ENCODE measurements at places on chromosomes 13 and 19. TPM values are rescaled to one million over a fixed set of nuclear protein-coding genes. Genes with fewer than 3 reads are reported as not detected.

DNA sequence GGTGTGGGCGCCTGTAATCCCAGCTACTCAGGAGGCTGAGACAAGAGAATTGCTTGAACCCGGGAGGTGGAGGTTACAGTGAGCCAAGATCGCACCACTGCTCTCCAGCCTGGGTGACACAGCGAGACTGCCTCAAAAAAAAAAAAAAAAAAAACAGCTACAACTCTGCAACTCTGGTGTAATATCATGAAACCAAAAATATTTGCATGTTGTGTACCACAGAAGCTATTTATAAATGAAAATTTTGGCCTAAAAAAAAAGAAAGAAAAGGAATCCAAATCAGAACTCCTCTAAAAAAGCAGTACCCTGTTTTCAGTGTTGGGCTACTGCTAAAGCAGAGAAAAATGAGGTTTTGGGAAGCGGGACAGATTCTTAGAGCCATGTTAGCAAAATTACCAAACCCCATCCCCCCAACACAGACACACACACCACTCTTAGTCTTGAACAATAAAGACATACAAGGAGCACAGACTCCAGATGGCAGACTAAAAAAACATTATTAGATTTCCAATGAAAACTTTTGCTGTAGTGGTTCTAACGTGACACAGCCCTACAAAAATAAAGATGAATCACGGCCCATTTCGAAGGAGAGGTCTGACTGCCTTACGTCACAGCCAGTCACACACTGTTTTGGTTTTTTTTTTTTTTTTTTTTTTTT, 51.5 kb downstream of the INSR start:
- DNase-seq: no peak

Gene OR10H5
- total RNA-seq: not detected

DNA sequence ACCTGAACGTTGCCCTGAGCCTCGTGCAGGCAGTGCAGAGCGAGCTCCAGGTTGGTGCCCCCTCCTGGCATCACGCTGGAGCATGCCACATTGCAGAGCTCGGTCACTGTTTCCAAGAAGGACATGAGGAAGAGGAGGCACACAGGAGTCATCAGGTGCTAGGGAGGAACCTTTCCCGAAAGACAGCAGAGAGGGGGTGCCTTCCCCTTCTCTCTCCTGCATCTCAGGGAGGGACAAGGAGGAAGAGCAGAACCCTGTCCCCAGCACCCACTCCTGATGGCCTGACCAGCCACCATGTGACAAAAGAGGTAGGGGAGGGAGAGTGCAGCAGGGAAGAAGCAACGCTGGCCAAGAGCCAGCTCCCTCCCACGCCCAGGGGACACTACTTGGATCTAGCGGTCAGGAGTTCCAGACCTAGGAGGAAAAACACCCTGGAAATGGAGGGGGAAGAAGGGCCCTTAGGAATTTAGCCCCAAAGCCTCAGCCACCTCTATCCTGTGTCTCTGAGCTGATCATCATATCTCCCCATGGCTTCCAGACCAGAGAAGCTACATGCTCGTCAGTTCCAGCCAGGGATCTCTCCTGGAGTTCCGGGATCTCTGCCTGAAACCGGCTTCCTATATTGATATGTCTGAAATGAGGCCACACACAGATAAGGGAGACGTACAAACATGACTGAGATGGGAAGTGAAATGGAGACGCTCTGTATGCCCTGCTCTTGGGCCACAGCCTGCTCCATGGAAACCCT, 17.0 kb upstream of the NAPA start:
- no peak for DNase-seq

Gene SIGLEC10
- total RNA-seq: 50.3 TPM

GRCh38 chr13:30659980-30660379, 42.3 kb downstream of the USPL1 start:
- no peak for DNase-seq

DNA sequence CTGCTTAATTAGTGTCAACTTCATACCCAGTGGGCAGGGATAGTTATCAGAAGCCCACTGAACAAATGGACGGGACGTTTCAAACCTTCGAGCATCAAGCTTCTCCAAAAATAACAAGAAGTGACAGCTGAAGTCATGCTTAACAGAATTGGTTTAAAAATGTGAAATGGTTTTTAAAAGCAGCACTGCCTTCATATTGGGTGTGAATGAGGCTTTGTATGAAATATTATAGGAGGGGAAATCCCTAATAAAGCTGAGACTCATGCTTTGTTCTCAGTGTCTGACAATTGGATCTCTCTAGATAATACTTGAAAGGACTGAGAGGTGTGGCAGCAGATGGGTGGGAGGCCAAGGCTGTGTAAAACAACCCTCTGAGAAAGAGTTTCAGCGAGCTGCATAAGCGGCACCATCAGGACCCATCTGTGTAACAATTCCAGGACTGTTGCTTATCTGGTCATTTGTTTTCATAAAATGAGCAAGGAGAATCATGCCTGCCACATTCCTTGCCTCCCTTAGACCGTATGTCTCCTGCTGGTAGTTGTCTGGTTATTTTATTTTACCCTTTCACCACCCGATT, 667.7 kb downstream of the DIAPH3 start:
- no peak for DNase-seq

Gene OR10H1
- 0.05 TPM for total RNA-seq

All from activated B cell treated with CpG ODN at 0.5 μM for 24 hours (primary cell).